ENCODE measurements at places on chromosomes 6 and 20.

- no peak for DNase-seq
These were observed 50.8 kb upstream of the BEND6 start for GRCh38 chr6:56904068-56904467.

DNA sequence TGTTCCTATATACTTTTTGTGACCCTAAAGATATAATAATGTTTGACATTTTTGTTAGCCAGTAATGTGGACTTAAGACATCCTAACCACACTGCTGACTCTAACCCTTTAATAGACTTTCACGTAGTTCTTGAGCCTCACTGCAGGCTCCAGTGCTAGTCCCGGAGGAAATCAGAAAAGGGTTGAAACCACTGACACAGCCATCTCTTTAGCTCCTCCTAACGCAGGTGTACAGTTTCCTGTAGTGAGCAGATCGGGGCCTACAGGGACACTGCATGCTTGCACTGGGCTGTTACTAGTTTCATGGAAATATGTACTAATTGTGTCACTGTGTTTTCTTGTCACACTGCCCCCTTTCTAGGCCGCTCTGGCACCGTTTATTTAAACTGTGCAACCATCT, 512 bp upstream of the HDGFL1 start:
- no peak for DNase-seq

- no peak for DNase-seq
These were observed 1349.1 kb upstream of the ADGRB3 start for GRCh38 chr6:67285770-67286495.

DNA sequence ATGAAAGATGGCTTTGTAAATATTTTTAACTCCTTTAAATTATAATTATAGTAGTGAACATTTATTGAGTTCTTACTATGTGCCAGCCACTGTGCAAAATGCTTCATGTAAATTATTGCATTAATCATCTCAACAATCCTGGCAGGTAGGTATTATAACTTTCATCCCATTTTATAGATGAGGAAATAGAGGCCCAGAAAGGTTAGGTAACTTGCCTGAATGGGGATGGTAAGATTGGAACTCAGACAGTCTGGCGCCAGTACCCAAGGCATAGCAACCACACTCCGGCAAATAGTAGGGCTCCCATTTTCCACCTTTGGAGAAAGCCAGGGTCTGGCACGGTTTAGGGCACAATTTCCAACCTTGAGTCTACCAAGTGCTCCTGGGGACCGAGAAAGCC, 129.8 kb downstream of the VEGFA start:
- no peak for DNase-seq

- DNase-seq = no peak
These were observed 187.8 kb downstream of the ANKRD60 start for GRCh38 chr20:58040447-58041290.
